ENCODE measurements at places on chromosomes 12 and 14.
A peak's percentile ranks its signal among the peaks of the same experiment; 100 is the strongest.

GRCh38 chr12:51359851-51360250, 13.4 kb upstream of the CELA1 start:
- DNase-seq = no peak

- no peak for DNase-seq
Measured at GRCh38 chr12:45429831-45430230, 213.9 kb downstream of the ANO6 start.

- peak; percentile 42 for DNase-seq
Measured at GRCh38 chr14:69648480-69649451, 37.4 kb downstream of the SUSD6 start.

DNA sequence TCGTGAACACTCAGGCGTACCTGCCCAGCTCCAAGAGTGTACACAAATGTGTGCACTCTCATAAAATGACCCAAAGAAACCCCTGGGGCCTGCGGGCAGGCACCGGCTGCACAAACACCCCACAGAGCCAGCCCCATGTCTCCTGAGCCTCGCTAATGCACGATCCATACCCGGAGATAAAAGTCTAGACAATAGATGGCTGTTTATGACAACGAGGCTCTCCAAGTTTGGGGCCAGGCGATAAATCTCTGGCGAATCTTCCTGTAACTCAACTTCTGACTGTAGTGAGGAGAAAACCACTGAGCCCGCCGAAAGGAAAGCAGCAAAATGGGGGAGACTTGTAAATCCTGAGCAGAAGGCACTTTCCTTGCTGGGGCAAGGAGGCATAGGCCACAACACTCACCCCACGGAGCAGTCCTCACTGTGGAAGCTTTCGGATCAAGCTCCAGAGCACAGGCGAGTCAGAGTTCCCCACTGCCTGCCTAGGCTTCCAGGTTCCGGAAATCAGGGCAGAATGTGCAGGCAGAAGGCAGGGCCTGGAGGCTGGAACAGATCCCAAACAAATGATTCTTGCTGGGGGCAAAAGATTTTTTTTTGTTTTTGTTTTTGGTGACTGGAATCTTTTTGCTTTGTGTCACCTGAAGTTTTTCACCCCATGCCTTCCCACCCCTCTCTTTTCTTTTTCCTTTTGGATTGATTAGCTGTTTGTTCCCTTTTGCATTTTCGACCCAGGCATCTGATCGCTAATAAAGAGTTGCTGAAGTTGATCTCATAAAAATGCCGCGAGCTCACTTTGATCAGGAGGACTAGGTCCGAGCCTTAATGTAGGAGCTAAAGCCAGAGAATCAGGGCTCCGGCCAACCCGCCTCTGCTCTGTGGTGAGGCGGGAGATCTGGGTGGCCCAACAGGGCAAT, 4.5 kb upstream of the HOXC11 start:
- DNase-seq = no peak

Data from NCI-H510A (cell line).